Spleen (tissue), 13 donors: ENCODE measurements at places on chromosomes 6 and 20. TPM values are rescaled to one million over a fixed set of nuclear protein-coding genes. Genes with fewer than 3 reads are reported as not detected.

RREB1 gene
- 53.8 TPM for total RNA-seq

E2F3 gene
- 13.2 TPM for total RNA-seq

GRCh38 chr6:65997539-65997938 is 290.5 kb upstream of the EYS start:
- no peak overlapping the region for H3K27ac ChIP-seq
- no peaks in the 10 kb centered on the region for H3K27me3 ChIP-seq
- no peaks in the 10 kb centered on the region for H3K36me3 ChIP-seq
- no peaks in the 10 kb centered on the region for H3K4me1 ChIP-seq
- no peak for DNase-seq
- no peak overlapping the region for H3K4me3 ChIP-seq

DNA sequence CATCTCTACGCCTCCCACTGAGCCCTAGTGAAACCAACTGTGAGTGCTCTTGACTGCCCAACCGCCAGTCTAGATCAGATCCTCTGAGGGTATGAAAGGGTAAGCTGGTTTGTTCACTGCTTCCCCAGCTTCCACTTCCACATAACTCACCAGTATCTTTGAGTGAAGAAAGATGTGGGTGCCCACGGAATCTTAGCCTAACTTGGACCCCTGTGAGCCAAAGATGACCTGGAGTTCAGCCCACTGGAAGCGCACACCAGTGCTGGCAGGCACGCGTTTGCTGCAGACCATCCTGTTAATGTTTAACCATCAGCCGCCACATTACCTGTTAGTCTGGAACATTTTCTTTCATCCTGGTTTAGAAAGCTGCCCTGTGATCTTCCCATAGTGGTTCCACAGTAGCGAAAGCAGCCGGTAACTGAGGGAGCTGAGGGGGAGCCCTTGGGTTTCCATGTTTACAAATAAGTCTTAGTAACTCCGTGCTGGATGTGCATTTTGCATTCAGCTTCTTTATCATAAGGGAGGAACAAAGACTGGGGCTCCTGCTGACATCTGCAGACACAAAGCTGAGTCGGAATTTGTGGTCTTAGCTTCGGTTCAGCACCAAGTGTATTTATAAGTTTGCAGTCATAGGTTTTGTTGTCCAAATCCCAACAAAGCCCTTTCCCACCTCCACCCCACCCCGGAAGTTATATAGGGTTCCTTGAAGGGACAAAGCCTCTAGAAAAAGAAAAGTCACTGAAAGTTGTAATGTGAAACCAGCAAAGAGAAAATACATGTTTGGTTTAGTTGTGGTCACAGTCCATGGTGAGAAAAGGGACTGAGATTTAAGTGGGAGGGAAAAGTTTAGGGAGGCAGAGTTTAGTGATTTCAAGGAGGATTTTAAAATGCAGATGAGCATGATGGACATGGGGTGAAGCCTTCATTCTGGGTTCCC is 71.0 kb downstream of the SSR1 start:
- peak overlapping the region; percentile 74 for H3K27ac ChIP-seq
- H3K27me3 ChIP-seq: no peaks in the 10 kb centered on the region
- peaks cover 40% of the 10 kb centered on the region for H3K36me3 ChIP-seq
- no peak overlapping the region for H3K4me3 ChIP-seq
- no peak for DNase-seq

DNA sequence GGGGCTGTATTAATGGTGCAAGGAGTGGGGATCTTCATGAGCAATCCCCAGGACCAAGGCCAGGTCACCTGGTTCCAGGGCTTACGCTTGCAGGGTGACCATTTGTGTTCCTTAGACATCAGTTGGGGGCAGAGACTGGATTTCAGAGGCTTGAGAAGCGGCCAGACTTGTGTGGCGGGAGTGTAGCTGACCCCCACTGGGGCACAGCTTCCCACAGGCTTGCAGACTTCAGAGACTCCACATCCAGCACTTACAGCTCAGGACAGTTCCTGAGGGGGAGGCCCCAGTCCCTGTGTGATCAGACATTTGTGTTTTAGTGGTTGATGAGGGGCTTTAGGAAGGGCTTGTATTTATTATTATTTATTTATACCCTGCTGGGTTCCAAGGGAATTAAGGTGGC is 15.3 kb downstream of the TJAP1 start:
- no peak overlapping the region for H3K4me3 ChIP-seq
- no peaks in the 10 kb centered on the region for H3K27me3 ChIP-seq
- peaks cover 19% of the 10 kb centered on the region for H3K4me1 ChIP-seq

DNA sequence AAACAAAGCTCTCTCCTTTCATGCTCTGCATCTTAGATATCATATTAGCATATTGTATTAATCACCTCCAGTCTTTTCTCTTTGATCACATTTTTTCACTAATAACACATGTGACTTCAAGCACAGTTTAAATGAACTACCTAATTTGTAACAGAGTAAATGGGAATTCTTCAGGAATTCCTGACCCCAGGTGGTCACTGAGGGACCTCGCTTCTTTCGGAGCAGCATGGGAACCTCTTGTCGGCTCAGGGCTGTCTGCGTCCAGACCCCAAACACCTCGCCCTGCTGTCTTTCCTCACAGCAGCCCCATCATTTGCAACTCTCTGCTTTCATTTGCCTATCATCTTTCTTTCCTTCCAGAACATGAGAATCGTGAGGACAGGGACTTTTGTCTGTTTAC is 103.5 kb downstream of the DACT2 start:
- no peak overlapping the region for H3K4me3 ChIP-seq
- no peaks in the 10 kb centered on the region for H3K4me1 ChIP-seq
- no peaks in the 10 kb centered on the region for H3K36me3 ChIP-seq

COL19A1 gene
- 11.8 TPM for total RNA-seq

ASXL1 gene
- 149 TPM for total RNA-seq

LPIN3 gene
- 2.5 TPM for total RNA-seq

DNA sequence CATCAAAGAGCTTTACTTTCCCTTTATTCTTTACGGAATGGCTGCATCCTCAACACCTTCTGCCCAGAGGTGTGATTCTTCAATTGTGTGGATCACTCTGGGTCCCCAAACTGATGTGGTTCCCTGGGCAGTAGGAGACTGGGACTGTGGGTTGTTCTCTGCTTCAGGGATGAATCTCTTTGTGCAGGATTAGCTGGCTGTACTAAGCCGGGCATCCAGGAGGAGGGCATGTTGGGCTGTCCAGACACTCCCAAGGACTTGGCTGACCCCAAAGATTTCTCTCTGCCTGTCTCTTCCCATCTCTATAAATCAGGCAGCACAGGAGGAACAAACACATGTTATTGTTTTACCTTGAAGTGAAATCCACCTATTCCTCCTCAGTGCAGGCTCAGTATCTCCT is 15.3 kb downstream of the FARS2 start:
- H3K36me3 ChIP-seq: peaks cover 9% of the 10 kb centered on the region
- peaks cover 13% of the 10 kb centered on the region for H3K4me1 ChIP-seq
- H3K27ac ChIP-seq: no peak overlapping the region
- no peak for DNase-seq
- no peaks in the 10 kb centered on the region for H3K27me3 ChIP-seq

DNA sequence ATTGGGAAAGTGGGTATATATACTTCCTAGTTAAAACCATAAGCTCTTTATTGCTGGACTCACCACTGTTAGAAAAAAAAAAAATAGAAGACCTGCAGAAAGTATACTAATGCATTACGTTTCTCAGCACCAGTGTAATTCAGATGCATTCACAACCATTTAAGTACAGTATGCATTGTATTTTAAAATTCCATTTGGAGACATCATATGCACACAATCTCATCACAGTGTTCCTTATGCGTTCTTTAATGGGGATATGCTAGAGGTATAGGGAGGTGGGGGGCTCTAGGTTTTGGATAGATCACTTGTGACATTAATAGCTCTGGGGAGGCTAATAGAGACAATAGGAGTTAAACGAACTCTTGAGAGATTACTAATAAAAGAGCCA is 9.4 kb downstream of the TFAP2A start:
- H3K27me3 ChIP-seq: peaks cover 40% of the 10 kb centered on the region
- H3K4me3 ChIP-seq: no peak overlapping the region
- peaks cover 7% of the 10 kb centered on the region for H3K4me1 ChIP-seq
- H3K36me3 ChIP-seq: no peaks in the 10 kb centered on the region
- no peak overlapping the region for H3K27ac ChIP-seq
- no peak for DNase-seq

KIF25 gene
- 0.47 TPM for total RNA-seq

FAM209B gene
- 1.4 TPM for total RNA-seq

DNA sequence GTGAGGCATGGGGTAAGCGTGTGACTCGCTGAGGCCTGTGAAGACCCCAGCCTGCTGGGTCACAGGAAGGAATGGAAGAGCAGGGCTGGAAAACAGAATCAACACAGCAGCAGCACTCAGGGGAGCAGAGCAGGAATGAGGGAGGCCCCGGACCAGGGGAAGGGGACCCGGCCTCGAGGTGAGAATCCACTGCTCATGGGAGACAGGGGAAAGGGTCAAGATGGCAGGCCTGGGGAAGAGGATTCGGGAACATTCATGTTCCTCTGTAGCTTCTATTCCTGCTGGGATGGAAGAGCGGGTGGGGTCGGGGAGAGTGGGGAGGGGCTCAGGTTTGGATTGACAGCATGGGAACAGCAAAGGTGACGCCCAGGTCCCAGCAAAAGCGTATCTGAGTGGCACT is 59.4 kb downstream of the NPEPL1 start:
- no peaks in the 10 kb centered on the region for H3K4me1 ChIP-seq
- H3K36me3 ChIP-seq: no peaks in the 10 kb centered on the region
- peaks cover 3% of the 10 kb centered on the region for H3K27me3 ChIP-seq
- H3K27ac ChIP-seq: no peak overlapping the region
- peak; percentile 28 for DNase-seq
- no peak overlapping the region for H3K4me3 ChIP-seq

RIN2 gene
- total RNA-seq: 56.7 TPM

DNA sequence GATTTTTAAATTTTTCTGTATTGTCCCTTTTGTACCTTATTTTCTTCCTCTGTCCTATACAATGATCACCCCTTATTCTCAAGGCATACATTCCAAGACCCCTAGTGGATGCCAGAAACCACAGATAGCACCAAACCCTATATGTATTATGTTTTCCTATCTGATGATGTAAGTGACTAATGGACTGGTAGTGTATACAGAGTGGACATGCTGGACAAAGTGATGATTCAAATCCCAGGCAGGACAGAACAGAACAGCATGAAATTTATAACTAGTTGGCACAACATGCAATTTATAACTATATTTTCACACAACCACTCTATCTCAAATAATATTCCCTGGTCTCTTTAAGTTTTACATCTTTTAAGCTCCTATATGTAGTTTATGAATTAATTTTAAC is 205.6 kb upstream of the FLRT3 start:
- no peak for DNase-seq
- H3K4me1 ChIP-seq: no peaks in the 10 kb centered on the region
- no peak overlapping the region for H3K4me3 ChIP-seq
- no peaks in the 10 kb centered on the region for H3K36me3 ChIP-seq

SCRT2 gene
- 0.09 TPM for total RNA-seq
